Stimulated activated CD8-positive, alpha-beta memory T cell treated with anti-CD3 and anti-CD28 coated beads, Interleukin-4, amount 100 ng/mL, for 4 hours (primary cell): ENCODE measurements at places on chromosomes 12 and 14.

- DNase-seq, result no peak
Observed at GRCh38 chr14:102215071-102215470, 75.4 kb downstream of the WDR20 start.

GRCh38 chr12:115598871-115599811 is 678.4 kb downstream of the MED13L start:
- DNase-seq, result no peak

GRCh38 chr12:92206011-92206410 is 60.4 kb upstream of the BTG1 start:
- DNase-seq, result no peak

- no peak for DNase-seq
Observed at GRCh38 chr14:59277659-59278058, 89.2 kb downstream of the DAAM1 start.

DNA sequence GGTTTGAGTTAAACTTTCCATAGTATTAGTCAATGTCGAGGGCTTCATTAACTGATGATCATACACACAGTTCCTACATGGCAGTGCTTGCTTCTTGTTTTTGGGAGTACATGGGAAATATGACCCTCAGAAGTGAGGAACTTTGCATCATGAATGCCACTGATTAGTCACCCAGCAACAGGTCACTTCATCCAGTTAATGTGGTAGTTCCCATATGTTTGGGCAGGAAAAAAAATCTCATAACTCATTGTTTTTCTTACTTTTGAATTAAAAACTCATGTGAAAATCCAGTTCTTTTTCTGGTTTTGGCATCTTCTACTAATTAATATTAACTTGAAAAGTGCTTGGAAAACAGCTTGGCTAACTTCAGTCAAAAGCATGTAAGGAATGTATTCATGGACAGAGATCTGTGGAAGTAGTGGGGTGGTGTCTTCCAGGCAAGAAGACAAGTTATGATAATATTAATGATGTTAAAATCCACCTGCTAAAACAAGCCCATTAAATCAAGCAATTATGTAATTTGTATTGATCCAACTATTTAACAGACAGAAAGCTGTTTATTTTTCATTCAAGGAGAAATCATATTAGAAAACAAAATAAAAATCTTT is 309.1 kb upstream of the NAV3 start:
- DNase-seq, result no peak

DNA sequence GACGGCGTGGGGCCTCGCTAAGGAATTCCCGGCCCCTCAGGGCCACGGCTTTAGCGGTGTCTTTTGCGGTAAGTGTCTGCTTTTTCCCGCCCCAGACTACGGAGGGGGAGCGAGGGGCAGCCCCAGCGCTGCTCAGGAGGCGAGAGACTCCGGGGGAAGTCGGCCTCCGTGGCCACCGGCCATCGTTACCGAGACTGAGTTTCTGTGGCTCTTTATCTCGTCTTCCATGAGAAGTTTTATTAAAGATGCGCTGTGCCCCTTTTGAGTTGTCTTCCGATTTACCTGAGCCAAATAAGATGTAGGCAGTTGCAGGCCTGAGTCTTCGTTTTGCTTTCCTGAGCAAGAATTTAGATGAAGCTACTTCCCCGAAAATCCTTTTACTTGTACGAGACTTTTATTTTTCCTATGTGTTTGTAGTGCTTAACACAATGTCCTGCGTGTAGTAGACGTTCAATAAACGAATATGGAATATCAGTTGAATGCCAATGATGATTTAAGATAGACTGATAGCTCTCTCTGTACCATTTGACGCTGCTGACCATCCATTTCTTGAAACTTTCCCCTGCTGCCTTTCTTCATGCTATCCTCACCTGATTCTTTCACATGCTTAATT is 462 bp downstream of the SRP54 start:
- no peak for DNase-seq

DNA sequence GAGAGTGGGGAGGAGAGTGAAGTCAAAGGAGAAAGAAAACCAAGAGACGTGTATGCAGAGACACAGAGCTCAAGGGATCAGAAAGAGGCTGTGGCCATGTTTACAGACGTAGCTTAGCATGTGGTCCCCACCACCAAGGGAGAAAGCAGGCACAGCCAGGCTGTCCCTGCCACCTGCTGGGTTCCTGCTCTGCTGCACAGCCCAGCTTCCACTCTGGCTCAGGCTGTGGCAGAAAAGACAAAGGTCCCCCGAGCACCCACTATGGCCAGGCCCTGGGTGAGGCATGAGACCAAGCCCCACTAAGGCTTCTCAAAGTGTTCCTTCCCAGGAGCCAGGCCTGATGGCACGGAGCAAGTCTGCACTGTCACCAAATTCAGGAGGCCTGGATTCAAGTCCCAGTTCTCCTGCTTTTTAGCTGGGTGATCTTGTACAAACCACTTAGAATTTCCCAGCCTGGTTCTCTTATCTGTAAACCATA is 25.9 kb upstream of the COL2A1 start:
- no peak for DNase-seq

GRCh38 chr12:99620159-99620479 is 27.4 kb upstream of the GARIN6 start:
- DNase-seq, result no peak

DNA sequence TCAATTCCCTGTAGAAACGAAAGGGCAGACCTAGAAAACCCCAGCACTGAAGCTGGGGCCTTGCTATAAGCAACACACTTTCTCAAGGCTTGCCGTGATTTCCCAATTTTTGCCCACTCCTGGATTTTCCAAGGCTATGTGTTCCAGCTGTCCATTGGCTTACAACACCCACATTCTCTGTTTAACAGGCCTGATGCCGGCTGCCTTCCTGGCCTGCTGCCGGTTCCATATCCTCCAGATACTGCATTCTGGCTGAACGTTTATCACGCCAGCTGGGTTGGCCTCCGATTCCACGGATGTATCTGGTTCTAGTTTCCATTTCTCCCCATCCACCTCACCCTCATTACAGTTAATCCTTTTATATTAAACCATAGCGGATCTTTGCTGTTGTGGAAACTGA is 2.0 kb upstream of the PCNX1 start:
- DNase-seq, result no peak

DNA sequence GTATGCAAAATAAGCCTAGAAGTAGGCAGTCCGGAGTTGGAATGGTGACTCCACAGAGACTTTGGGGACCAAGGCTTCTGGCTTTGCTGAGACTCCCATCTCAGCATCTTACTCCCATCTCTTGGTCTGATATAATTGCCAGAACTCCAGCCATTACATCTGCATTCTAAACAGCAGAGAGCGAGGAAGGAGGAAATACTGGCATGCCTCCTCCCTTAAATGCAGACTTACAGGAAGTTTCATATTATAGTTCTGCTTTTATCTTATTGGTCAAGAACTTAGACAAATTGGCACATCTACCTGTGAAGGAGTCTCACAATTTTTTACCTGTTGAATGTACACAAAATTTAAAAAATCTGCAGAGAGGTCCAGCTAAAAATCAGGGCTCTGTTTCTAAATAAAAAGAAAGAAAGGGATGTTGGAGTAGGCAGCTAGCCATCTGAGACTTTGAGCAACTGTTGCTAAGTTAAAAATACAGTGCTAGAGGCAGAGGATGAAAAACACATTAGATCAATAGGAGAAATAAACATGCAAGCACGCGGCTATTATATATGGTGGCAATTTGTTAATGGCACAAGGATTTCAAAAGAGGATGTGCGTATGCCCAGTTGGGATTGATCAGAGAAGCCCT is 209.9 kb upstream of the HMGA2 start:
- DNase-seq, result no peak

GRCh38 chr12:52878507-52879393 is 26.1 kb downstream of the KRT8 start:
- no peak for DNase-seq

DNA sequence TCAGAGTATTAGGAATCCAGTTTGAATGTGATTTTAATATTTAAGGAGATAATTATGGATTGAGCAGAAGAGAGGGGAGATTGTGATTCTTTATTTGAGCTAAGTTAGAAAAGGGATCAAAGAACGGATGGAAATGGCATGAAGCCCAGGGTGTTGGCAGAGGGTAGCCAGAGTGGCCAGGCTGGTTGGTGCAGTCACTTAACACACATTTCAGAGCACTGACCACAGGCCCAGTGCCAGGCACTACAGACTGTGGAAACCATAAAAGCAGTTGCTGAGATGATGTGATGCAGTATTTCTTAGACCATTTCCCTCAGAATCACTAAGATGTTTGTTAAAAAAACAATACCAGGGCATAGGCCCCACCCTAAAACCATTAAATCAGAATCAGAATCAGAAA is 167.7 kb upstream of the AMIGO2 start:
- DNase-seq, result no peak

DNA sequence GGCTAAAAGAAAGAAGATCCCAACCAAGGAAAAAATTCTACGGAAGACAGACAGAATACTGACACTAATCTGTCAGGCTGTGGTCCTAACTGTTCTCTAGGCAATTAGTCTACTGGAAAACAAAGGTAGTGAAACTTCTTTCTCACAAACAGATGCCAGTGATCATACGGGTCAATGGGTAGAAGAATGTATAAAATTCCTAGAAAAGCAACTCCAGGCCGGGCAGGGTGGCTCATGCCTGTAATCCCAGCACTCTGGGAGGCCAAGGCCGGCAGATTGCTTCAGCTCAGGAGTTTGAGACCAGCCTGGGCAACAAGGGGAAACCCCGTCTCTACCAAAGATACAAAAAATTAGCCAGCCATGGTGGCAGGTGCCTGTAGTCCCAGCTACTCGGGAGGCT is 64.8 kb downstream of the HECTD4 start:
- DNase-seq, result no peak

DNA sequence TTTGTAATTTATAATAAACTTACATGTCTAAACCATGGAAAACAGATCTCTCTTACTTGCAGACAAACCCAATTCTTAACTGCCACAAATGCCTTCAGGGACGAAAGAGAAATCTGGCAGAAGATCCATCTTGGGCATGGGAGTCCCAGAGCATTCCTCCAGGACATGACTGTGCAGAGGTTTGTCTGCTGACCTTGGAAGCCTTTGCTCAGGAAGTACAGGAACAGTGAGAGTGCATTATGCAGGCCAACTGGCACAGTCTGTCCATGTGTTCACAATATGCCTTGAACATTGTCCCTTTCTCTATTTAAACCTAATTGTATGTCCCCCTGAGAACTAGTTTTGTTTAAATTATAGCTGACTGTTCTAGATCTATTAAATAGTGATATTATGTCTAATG is 467.1 kb downstream of the ATP23 start:
- DNase-seq, result no peak

DNA sequence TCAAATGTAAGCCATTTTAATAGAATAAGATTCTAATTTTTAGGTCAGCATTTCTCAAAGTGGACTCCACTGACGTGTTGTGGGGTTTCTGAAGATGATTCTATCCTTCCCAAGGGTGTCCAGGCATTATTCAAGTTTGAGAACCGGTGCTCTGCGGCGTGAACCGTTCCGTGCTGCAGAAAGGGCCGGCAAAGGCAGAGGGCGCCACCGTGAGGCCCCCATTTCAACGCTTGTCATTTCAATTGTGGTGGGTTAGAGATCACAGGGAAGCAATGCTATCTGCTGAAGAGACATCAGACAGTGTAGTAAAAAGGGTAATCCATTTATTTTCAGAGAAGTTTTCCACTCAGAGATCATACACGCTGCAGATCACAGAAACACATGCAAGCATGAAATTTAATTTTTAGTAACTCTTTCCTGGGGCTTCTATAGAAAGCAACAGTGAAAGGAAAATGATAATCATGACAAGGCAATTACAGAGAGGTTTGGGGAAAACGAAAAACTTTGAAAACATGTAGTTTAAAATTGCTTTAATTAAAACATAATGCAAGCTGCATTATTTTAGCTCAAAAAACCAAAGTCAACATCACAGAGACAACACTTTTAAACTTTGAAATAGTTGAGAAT is 201.7 kb downstream of the EXOC5 start:
- DNase-seq, result no peak

DNA sequence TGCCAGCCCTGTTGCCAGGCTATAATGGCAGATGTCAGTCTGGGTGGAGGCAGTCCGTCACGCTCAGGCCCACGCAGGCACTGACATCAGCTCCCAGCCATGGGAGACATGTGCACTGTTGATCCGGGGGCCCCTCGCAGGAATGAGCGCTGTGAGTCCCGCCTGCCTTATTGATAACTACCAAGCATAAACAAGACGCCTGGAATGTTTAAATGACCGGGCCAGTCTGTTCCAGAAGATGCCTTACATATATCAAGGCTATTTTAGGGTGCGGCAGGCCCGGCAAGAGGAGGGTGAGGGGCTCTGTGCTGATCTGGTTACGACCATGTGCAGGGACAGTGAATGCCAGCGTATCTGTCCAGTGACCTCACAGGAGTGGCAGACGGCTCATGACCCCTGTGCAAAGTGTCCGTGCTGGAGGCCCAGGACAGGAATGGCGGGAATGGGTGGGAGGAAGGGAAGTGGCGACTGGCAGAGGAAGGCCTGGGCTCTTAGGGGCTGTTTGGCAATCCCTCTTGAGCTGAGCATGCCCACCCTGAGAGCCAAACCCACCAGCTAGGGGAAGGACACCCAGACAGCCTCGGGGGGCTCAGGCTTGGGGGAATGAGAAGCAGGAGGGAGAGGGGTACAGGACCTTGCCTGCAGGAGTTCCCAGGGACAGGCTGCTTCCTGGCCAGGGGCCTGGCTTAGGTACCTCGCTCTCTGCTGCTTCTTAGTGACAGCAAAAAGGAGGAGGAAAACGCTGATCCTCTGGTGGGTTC is 49.3 kb downstream of the DLK1 start:
- DNase-seq, result no peak

GRCh38 chr14:61089126-61089750 is 108.2 kb downstream of the SLC38A6 start:
- no peak for DNase-seq

DNA sequence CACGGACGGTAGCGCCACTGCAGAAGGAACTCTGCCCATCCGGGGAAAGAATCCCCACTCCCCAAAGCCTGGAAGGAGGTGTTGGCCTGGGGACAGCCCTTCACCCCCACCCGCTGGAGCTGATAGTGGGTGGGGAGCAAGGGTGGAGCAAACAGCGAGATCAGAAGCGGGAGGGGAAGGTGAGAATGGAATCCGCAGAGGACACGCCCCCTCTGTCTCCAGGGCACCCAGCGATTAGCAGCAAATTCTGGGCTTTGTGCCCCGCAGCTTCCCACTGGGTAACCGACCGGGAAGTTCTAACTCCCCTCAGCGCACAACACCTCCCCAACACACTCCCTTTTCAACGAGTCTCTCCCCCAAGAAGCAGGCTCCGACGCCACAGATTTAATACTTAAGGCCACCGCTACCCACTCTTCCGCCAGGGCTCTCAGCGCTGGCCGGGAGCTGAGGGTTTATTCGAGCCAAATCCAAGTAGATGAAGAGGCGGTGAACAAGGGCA is 1.4 kb downstream of the SLC25A29 start:
- no peak for DNase-seq
